ENCODE measurements at places on chromosomes 11 and 22.

- H3K36me3 ChIP-seq, result no peaks in the 10 kb centered on the region
- no peaks in the 10 kb centered on the region for H3K4me1 ChIP-seq
- no peak overlapping the region for H3K27ac ChIP-seq
- DNase-seq, result no peak
- H3K4me3 ChIP-seq, result no peak overlapping the region
Measured at GRCh38 chr11:12871788-12872321, 137.3 kb upstream of the RASSF10 start.

DNA sequence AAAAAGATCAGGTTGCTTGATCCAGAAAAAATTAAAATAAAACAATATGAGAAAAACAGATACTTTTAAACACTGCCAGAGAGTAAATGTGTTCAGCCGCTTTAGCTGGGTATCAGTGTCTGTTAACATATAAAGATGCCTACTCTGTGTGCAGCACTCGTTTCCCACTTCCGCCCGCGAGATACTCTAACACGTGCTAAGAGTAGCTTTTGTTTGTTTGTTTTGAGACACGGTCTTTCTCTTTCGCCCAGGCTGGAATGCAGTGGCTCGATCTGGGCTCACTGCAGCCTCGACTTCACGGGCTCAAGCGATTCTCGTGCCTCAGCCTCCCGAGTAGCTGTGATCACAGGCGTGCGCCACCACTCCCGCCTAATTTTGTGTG lies 531 bp upstream of the MEN1 start:
- peaks cover 34% of the 10 kb centered on the region for H3K4me1 ChIP-seq
- peaks cover 20% of the 10 kb centered on the region for H3K36me3 ChIP-seq
- no peaks in the 10 kb centered on the region for H3K27me3 ChIP-seq
- peak overlapping the region; percentile 95 for H3K4me3 ChIP-seq
- DNase-seq, result no peak
- H3K27ac ChIP-seq, result peak overlapping the region; percentile 98

DNA sequence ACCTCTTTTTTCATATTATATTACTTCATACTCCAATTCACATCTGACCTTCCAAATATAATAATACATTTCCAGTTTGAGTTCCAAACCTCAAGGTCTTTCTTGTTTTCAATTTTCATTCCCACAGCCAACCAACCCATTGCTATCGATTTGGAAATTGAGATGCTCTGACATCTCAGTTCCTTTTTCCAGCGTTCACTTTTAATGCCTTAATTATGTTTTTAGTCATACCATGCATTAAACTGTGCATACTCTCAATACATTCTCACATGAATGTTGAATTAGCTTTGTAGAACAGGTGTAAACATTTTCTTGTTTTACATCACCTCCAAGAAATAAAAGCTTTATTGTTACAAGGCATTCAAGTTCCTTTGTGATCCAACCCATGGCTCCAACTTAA lies 294.2 kb upstream of the ANO3 start:
- no peaks in the 10 kb centered on the region for H3K36me3 ChIP-seq
- no peaks in the 10 kb centered on the region for H3K27me3 ChIP-seq
- no peak overlapping the region for H3K27ac ChIP-seq
- DNase-seq, result no peak
- no peak overlapping the region for H3K4me3 ChIP-seq

GRCh38 chr11:111777094-111778046 lies 11.2 kb upstream of the PPP2R1B start:
- DNase-seq, result no peak
- H3K27me3 ChIP-seq, result no peaks in the 10 kb centered on the region
- no peak overlapping the region for H3K4me3 ChIP-seq
- no peaks in the 10 kb centered on the region for H3K36me3 ChIP-seq

DNA sequence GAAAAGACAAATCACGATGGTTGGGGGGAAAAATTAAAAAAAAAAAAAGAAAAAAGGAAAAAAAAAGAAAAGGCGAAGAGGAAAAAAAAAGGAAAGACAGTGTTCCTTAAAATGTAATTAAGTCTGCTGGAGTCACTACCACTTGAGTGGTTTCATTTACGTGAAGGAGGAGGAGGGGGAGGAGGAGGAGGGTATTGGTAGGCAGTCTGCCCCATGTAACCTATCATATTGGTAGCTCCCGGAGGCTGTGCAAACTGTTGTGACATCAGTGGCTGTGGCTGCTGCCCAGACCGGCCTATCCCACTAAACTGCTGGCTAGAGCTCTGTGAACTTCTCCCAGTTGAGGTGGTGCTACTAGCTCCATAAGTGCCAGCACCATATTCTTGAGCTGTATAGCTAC lies 17.9 kb downstream of the KDELR3 start:
- peaks cover 75% of the 10 kb centered on the region for H3K36me3 ChIP-seq
- peaks cover 7% of the 10 kb centered on the region for H3K4me1 ChIP-seq
- DNase-seq, result no peak
- H3K4me3 ChIP-seq, result no peak overlapping the region
- no peak overlapping the region for H3K27ac ChIP-seq
- no peaks in the 10 kb centered on the region for H3K27me3 ChIP-seq

GRCh38 chr11:16049611-16050010 lies 306.7 kb downstream of the SOX6 start:
- no peaks in the 10 kb centered on the region for H3K36me3 ChIP-seq
- no peak overlapping the region for H3K4me3 ChIP-seq
- no peak overlapping the region for H3K27ac ChIP-seq
- no peaks in the 10 kb centered on the region for H3K27me3 ChIP-seq
- DNase-seq, result no peak

DNA sequence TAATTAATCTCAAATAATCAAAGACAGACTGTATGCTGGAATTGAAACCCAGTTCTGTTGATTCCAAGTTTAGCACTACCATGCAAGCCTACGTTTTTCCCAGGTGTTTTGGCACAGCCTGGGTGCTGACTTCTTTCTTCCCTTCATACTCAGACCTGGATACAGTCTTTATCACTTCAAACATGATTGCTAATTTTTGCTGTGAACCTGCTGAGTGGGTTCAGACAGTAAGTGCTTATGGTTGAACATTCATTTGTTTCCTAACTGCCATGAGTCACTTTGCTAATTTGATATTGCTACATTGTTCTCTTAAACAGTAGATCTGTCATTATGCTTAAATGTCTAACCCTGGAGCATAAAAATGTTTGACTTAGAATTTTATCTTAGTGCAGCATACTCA lies 12.2 kb downstream of the PAAF1 start:
- no peak overlapping the region for H3K27ac ChIP-seq
- no peaks in the 10 kb centered on the region for H3K27me3 ChIP-seq
- no peak for DNase-seq
- no peak overlapping the region for H3K4me3 ChIP-seq
- H3K36me3 ChIP-seq, result peaks cover 16% of the 10 kb centered on the region

DNA sequence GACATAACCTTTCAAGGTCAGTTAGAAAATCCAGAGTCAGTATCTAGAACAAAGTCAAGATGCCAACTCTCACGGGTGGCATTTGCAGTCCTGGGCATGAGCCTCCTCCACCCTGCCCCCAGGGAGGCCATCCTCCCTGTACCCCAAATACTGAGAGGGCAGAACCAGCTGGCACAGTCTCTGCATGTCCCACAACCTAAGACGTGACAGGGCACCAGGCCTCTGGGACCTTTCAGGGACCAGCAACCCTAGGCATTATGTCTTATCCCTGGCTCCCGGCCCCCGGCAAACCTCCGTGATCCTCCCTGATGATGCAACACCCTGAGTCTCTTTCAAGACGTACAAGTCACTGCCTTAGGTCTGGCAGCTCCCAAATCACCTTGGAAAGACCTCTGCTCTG lies 2.0 kb downstream of the MB start:
- H3K27ac ChIP-seq, result no peak overlapping the region
- no peaks in the 10 kb centered on the region for H3K27me3 ChIP-seq
- H3K36me3 ChIP-seq, result no peaks in the 10 kb centered on the region
- peaks cover 19% of the 10 kb centered on the region for H3K4me1 ChIP-seq
- no peak overlapping the region for H3K4me3 ChIP-seq

- H3K27ac ChIP-seq, result peak overlapping the region; percentile 87
- peaks cover 59% of the 10 kb centered on the region for H3K27me3 ChIP-seq
- peaks cover 2% of the 10 kb centered on the region for H3K36me3 ChIP-seq
- H3K4me1 ChIP-seq, result peaks cover 31% of the 10 kb centered on the region
Measured at GRCh38 chr22:43114958-43115357, 4.4 kb downstream of the BIK start.

DNA sequence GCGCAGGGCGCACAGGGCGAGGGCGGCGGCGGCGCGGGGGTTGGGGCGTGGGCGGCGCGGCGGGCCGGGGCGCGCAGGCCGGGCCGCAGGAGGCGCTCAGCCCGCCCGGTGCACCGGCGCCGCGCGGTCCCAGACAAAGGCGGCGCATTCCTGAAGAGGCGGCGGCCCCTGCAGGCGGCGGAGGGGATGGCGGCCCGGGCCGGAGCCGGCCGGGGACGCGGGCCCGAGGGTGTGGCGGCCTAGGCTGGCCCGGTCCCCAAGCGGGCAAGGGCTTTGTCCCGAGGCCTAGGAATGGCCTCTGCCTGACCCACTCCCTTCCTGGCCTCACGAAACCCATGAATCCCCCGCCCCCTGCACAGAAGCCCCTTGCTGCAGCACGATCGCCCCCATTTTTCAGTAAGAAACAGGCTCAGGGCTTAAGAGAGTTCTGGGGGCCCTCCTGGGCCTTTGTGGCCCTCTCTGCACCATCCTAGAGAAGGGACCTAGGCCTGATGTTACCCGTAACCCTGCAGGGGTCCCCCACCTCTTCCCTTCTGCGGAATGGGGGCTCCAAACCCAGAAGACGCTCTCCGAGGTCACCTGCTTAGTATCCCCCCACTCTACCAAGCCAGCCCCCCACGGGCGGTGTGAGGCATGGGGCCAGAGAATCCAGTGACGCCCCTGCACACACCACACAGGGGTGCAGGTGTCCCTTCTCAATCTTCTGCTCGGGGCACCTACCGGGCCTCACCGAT lies at the start of gene RTN4R:
Gene RTN4R, minus strand, starts transcription at position 40 of the 734 bp plus-strand sequence. CDS start 226 bp downstream, outside the sequence.
- peaks cover 24% of the 10 kb centered on the region for H3K27me3 ChIP-seq
- peak; percentile 31 for DNase-seq
- H3K36me3 ChIP-seq, result no peaks in the 10 kb centered on the region

- H3K4me3 ChIP-seq, result no peak overlapping the region
- DNase-seq, result no peak
- peaks cover 23% of the 10 kb centered on the region for H3K36me3 ChIP-seq
Measured at GRCh38 chr11:77842441-77843121, 21.6 kb downstream of the AAMDC start.

DNA sequence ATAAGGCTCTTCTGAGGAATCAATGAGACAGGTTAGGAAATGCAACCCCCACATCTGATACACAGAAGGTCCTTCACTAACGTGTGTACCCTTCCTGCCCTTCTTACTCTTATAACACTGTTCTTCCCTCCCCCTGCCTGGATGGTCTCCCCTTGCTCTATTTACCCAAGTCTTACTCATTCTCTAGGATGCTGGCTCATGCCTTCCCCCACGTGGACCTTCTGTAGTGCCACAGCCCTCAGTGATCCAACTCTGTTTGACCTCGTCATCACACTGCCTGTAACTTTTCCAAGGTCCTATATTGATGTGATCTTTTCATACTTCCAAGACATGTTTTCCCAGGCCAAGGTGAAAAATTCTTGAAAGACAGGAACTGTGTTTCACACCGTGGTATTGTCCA lies 79.8 kb downstream of the C11orf58 start:
- no peaks in the 10 kb centered on the region for H3K27me3 ChIP-seq
- no peak for DNase-seq
- H3K4me1 ChIP-seq, result peaks cover 19% of the 10 kb centered on the region
- H3K27ac ChIP-seq, result no peak overlapping the region
- no peak overlapping the region for H3K4me3 ChIP-seq
- H3K36me3 ChIP-seq, result peaks cover 61% of the 10 kb centered on the region

DNA sequence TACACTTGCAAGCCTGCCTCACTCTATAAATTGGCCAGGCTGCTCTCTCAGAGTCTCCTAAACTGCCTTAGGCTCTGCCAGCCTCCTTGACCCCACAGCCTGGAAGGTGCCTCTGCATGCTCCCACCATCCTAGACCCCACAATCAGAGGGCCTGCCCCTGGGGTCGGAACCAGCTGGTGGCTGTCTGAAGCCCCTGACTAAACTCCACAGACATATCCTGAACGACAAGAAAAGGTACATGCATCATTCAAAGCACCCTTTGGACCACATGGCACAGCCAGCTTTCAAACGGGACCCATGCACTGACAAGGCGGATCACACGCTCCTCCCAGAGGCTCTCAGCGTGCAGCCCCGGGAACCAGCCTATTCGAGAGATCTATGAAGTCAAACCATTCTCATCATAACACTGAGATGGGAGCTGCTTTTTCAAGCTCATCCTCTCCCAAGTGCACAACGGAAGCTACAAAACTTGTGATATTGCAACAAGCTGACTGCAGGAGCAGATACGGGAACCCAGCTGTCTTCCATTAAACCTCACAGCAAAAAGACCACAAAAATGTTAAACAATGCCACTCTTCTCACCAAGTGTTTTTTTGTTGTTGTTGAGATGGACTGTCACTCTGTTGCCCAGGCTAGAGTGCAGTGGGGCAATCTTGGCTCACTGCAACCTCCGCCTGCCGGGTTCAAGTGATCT lies 8.1 kb downstream of the SHANK2 start:
- no peak overlapping the region for H3K27ac ChIP-seq
- H3K27me3 ChIP-seq, result peaks cover 55% of the 10 kb centered on the region
- no peak for DNase-seq
- no peaks in the 10 kb centered on the region for H3K36me3 ChIP-seq
- peaks cover 11% of the 10 kb centered on the region for H3K4me1 ChIP-seq

DNA sequence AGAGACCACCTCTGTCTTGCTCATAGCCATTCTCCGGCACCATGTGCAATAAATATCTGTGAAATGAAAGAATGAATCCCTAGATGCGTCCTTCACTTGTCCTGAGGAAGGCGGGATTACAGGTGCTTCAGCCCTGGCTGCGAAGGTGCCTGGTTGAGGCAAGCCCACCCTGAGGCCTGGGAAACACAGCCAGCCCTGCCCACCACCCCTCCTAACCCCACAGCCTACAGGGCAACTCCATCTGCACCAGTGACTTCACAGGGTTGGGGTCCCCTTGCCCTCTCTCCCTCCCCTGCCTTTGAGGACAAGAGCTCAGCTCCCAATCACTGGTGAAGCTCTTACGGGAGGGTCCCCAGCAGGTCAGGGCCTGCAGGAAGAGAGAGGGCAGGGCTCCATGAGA lies 17.5 kb upstream of the SCGB1A1 start:
- H3K27ac ChIP-seq, result no peak overlapping the region
- H3K36me3 ChIP-seq, result no peaks in the 10 kb centered on the region
- H3K27me3 ChIP-seq, result peaks cover 15% of the 10 kb centered on the region
- no peak for DNase-seq

- no peaks in the 10 kb centered on the region for H3K4me1 ChIP-seq
- no peaks in the 10 kb centered on the region for H3K27me3 ChIP-seq
- no peaks in the 10 kb centered on the region for H3K36me3 ChIP-seq
- H3K4me3 ChIP-seq, result no peak overlapping the region
Measured at GRCh38 chr11:30481330-30481729, 104.8 kb downstream of the MPPED2 start.
